ENCODE measurements at places on chromosomes 1 and 21.
A peak's percentile ranks its signal among the peaks of the same experiment; 100 is the strongest.

- DNase-seq = no peak
These were observed 176.8 kb downstream of the DISC1 start for GRCh38 chr1:231803353-231803752.

DNA sequence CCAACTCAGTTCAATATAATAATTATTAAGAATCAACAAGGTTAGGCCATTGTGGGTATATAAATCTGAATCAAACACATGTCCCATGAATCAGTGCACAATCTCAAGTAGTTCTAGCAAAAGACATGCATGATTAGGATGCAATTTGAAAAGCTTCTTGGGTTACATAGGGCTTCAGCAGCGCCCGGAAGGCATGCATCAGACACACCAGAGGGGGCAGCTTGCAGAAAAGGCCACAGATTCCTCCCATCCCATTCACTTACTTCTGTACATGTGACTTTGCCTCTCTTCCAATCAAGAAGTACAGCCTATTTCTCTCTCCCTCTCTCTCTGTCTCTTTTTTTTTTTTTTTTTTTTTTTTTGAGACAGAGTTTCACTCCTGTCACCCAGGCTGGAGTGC, 91.8 kb downstream of the KCNN3 start:
- no peak for DNase-seq

- DNase-seq = no peak
These were observed 40.2 kb upstream of the NHLH2 start for GRCh38 chr1:115880981-115881672.

DNA sequence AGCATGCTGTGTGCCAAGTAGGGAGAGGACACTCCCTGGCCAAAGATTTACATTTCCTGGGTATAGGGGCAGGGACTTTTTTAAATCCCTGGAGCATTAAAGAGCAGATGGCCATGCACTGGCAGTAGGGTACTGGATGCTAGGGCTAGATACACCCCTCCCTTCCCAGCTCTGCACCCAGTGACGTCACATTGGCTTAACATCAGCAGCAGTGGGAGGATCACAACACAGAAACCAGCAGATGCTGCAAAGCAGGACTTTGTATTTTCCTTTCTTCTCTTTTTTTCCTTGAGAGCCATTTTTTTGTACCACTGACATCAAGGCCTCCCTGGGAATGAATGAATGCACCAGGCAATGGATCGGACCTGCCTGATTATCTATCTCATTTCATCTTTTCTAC, 243.0 kb downstream of the KAZN start:
- no peak for DNase-seq

DNA sequence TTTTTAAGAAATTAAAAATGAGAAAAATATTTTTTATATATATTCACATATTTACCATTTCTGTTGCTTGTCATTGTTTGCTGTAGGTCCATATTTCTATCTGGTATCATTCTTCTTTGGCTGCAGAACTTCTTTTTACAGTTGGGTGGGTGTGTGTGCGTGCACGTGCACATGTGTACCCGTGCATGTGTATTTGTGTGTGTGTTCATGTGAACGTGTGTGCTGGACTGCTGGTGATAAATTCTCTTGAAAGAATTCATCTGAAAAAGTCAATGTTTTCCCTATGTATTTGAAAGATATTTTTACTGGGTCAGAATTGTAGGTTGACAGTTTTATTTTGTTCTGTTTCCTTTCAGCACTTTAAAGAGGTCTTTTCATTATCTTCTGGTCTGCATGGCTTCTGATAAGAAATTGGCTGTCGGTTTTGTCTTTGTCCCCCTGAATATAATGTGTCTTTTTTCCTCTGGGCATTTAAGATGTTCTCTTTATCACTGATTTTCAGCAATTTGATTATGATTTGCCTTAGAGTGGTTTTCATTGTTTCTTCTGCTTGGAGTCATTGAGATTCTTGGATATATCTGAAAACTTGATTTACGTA, 34.5 kb upstream of the DPH5 start:
- no peak for DNase-seq

GRCh38 chr1:41448821-41449220, 35.7 kb downstream of the EDN2 start:
- DNase-seq = no peak

- no peak for DNase-seq
These were observed 829 bp downstream of the KCNE1 start for GRCh38 chr21:34511181-34511580.

GRCh38 chr1:45141247-45142003, 65.0 kb downstream of the ZSWIM5 start:
- DNase-seq = no peak

DNA sequence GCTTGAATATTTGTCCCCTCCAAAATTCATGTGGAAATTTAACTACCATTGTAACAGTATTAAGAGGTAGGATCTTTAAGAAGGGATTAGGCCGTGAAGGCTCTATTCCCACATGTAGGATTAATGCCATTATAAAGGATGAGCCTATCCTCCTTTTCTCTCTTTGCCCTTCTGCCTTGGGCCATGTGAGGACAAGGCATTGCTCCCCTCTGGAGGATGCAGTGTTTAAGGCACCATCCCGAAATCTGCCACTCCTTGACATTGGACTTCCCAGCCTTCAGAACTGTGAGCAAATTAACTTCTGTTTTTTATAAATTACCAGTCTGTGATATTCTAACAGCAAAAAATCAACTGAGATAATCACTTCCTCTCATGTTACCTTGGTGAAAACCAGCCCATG, 124.4 kb downstream of the TOMM20 start:
- no peak for DNase-seq

- DNase-seq = no peak
These were observed 106.8 kb upstream of the C1orf174 start for GRCh38 chr1:4006676-4007374.

DNA sequence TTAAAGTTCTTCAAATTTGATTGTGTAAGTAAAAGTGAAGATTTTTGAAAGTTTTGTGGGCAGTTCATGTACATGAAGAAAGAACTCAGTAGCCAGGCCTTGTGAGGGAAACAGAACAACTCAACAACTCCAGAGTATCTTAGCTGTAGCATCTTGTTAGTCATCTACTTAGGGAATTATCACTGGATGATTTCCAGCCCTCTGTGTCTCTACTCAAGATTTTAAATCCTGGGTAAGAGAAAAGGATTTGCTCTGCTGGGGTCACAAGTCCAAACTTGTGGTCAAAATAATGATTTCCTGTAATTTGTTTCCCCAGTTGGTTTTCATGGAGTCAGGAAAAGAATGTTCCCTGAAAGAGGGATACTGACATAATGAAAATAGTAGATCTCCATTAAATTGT, 8.2 kb downstream of the OR10T2 start:
- no peak for DNase-seq

DNA sequence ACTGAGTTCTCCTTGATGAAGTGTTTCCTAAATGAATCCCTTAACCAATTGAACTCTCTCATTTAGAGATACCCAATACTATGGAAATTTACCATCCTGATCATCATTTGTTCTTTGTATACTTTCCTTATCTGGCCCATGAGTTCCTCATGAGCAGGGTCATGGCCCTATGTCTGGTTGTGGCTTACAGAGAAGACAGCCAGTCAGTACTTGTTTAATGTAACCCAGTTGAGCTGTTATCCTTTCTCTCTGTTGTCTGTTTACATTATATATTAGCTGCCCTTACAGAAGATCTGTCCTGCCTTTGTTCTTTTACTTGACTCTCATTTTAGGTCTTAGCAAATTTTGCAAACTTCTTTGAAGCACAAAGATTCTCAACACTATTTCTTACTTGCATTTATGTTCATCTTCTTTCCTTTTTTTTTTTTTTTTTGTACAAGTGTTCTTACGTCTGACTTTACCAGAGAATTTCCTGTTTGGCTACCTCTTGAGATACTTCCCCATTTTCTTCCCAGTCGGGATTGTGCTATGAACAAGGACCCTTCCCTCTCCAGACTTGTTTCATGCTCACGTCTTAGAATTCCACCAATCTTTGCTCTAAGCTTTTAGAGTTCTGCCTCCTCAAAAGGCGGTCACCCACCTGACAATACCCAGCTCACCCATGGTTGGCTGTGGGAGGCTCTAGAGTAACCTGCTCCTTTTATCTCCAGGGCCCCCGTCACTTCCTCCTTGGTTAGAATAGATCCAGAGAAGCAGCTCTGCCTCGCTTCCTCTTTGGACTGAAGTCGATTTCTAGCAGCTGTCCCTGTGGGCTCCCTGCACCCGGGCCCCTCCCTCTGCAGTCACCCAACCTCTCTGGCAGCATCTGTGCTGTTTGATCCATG, 53.6 kb upstream of the RUNX1 start:
- peak; percentile 8 for DNase-seq

GRCh38 chr1:228510101-228510802, 23.1 kb downstream of the RNF187 start:
- no peak for DNase-seq

- DNase-seq = no peak
These were observed 360 bp upstream of the GBP3 start for GRCh38 chr1:89023026-89023425.

- no peak for DNase-seq
These were observed 483.5 kb downstream of the ADGRL2 start for GRCh38 chr1:82284213-82284612.

GRCh38 chr1:83760226-83761021, 238.5 kb downstream of the TTLL7 start:
- DNase-seq = no peak

DNA sequence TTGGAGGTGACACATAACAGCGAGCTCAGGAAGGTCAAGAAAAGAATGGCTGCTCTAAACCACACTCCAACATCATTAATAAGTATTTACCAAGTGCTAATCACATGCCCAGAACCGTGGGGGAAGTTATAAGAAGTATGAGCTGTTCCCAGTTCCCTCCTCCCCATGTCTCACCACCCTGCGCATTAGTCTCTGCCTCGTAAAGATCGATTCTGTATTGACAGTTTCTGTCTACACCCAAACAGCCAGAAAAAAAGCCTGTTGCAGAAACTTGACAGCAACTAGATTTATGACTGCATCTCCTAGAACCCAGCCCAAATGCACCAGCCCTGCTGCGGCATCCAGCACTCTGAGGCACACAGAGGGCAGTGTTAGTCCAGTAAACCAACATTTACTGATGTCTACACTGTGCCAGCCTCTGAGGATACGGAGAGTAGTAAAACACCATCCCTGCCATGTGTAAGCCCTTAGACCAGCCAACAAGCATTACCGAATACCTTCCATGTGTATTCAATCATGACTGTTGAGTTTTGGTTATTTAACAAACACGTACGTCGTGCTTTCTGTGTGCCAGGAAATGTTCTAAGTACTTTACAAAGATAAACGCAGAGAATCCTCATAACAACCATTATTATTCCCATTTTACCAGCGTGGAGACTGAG, 63.6 kb upstream of the ZBTB40 start:
- no peak for DNase-seq

GRCh38 chr1:41573785-41574713, 89.6 kb upstream of the EDN2 start:
- peak; percentile 52 for DNase-seq

DNA sequence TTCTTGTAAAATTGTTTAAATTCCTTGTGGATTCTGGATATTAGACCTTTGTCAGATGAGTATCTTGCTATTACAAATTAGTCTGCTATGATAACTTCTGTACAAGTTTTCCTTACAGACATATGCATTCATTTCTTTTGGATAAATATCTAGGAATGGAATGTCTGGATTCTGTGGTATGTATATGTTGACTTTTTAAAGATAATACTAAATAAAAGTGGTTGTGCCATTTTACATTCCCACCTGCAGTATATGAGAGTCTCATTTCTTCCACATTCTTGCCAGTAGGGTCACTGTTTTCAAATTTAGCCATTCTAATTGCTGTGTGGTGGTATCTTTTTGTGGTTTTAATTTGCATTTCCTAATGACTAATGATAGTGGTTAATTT, 53.9 kb downstream of the SYDE2 start:
- DNase-seq = no peak

- DNase-seq = no peak
These were observed 81.2 kb downstream of the TEX35 start for GRCh38 chr1:178594133-178594532.

GRCh38 chr1:147245129-147245528, 2.6 kb downstream of the CHD1L start:
- no peak for DNase-seq

DNA sequence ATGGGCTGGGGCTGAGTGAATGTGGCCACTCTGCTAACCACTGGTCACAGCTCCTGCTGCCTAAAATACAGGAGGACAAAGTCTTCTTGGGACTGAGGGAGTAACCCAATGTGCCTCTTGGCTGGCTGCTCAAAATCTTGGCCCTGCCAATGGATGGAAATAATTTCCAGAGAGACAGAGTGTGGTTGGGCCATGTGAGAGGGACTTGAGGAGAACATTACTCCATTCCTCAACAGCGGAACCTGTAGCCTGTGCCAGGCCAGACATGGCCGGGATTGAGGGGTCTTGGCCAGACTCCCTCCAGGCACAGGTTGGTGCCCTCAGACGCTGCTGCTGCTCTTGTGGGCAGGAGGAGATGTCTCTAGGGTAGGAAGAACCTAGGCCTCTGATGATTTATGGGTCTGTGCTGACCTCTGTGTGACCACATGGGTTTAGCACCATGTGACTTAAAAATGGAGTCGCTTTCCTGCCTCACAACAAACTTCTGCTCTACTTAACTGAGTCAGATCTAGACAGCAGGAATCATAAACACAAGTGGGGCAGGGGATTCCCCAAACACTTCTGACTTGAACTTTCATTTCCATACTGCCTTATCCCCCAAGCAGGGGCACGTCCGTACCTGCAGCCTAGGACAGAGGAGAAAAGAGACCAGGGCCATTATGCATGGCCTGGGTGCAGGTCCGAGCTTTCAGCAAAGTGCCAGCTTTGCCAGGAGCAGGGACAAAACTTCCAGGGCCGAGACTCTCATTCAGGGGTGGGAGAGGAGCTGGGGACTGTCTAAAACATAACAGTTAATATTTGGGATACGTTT, 79.2 kb downstream of the CD34 start:
- DNase-seq = peak; percentile 75

DNA sequence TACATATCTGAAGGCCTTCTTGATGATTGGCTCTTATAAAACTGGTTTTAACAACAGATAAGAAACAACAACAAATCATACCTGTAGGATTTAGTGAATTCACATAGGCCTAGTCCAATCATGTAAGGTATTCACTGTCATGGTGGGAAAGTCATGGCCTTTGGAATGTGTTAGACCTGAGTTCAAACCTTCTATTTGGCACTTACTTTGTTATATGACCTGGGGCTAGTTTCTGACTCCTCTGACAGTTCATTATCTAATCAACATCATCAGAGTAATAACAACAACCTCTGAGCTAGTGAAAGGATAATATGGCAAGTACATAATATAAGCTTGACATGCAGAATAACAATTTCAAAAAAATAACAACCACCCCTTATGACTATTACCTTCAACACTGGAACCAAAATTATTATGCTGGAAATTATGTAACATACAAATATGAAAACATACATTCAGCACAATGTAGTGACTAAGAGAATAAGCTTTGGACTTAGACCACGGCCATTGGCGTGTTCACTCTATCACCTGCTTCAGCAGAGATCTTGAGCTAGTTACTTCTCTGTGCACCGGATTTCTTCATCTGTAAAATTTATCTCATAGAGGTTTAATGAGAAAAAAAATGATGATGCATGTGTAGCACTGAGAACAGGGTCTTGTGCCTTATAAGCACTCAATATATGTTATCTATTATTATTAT, 597.6 kb downstream of the LMO4 start:
- no peak for DNase-seq
